Aorta (tissue), 5 donors: ENCODE measurements at places on chromosomes 3 and 15. TPM values are rescaled to one million over a fixed set of nuclear protein-coding genes. Genes with fewer than 3 reads are reported as not detected.

KY gene
- total RNA-seq, result 1.8 TPM

OR5K2 gene
- not detected for total RNA-seq

CLEC3B gene
- total RNA-seq, result 109 TPM

GRCh38 chr3:11400213-11400612 is 128.0 kb downstream of the ATG7 start:
- H3K27me3 ChIP-seq, result no peaks in the 10 kb centered on the region
- no peak for DNase-seq
- H3K4me1 ChIP-seq, result no peaks in the 10 kb centered on the region
- no peak overlapping the region for H3K27ac ChIP-seq

GRCh38 chr3:72060447-72061034 is 275.6 kb upstream of the PROK2 start:
- no peak for DNase-seq
- no peak overlapping the region for H3K27ac ChIP-seq
- no peak overlapping the region for H3K4me3 ChIP-seq
- H3K4me1 ChIP-seq, result no peaks in the 10 kb centered on the region

GRCh38 chr15:70289191-70289955 is 191.7 kb upstream of the TLE3 start:
- no peak for DNase-seq
- H3K27me3 ChIP-seq, result no peaks in the 10 kb centered on the region
- no peak overlapping the region for H3K4me3 ChIP-seq
- H3K4me1 ChIP-seq, result no peaks in the 10 kb centered on the region

- no peaks in the 10 kb centered on the region for H3K4me1 ChIP-seq
- no peaks in the 10 kb centered on the region for H3K36me3 ChIP-seq
- H3K4me3 ChIP-seq, result no peak overlapping the region
- H3K27me3 ChIP-seq, result no peaks in the 10 kb centered on the region
- DNase-seq, result peak; percentile 48
Observed at GRCh38 chr15:68311464-68311835, 33.9 kb downstream of the FEM1B start.

DNA sequence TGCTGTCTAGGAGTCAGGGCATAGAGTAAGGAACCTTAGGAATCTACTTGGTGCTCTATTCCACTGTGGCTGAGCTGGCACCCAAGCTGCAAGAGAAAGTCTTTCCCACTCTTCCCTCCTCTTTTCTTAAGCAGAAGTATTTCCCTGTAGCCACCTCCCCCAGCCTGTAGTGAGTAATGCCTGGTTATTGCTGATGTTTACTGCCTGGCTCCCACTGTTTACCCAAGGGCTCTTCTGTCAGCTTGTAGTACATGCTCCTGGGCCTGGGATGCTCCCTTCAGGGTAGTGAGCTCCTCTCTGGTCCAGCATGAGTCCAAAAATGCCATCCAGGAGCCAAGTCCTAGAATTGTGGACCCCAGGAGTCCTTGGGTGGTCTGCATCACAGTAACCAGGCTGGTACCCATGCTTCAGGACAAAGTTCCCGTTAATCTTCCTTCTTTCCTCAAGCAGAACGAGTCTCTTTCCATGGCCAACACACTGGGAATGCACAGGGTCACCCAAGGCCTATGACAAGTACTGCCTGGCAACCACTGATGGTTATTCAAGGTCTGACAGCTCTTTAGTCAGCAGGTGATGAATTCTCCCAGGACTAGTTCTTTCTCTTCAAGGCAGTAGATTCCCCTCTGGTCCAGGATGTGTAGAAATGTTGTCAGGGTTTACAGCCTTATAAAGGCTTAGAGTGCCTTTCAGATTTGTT is 17.6 kb downstream of the GALK2 start:
- DNase-seq, result no peak
- no peak overlapping the region for H3K27ac ChIP-seq
- H3K27me3 ChIP-seq, result no peaks in the 10 kb centered on the region
- no peak overlapping the region for H3K4me3 ChIP-seq

DNA sequence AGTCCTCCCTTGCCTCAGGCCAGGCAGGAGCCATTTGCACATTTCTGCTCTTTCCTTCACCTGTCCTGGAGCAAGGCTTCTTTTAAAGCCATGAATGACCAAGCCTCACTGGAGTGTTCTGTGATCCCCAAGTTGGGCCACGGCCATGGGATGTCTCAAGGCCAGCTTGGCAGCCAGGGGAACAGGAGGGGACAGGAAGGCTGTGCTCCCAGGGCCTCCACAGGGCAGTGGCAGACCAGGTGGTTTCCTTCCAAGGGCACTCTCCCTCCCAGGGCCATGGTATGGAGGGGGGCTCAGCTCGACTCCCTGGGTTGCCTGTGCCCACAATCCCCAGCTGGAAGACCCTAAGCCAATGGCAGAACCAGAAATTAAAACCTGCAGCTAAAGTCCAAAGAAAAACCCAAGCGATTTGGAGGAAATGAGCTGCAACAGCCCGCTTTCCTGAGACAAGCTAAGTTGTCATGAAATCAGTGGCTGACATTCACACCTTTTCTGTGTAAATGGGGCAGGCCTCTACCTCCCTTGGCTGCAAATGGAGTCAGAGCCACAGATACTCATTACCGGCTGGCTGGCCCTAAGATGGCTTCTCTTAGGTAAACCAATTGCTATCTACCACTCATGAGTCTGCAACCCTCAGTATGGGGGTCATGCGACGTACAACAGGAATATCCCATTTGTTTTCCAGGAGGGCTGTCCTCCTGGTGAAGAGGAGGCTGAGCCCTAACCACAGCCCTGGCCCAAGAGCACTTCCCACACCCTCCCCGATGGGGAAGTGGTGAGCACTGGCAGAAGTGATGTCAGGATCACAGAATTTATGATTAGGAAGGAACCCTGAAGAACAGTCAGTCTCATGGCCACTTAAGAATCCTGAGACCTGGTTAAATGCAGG is 83.3 kb downstream of the SNRK start:
- H3K36me3 ChIP-seq, result no peaks in the 10 kb centered on the region
- H3K27ac ChIP-seq, result no peak overlapping the region
- peak; percentile 52 for DNase-seq
- no peak overlapping the region for H3K4me3 ChIP-seq
- H3K4me1 ChIP-seq, result no peaks in the 10 kb centered on the region

DNA sequence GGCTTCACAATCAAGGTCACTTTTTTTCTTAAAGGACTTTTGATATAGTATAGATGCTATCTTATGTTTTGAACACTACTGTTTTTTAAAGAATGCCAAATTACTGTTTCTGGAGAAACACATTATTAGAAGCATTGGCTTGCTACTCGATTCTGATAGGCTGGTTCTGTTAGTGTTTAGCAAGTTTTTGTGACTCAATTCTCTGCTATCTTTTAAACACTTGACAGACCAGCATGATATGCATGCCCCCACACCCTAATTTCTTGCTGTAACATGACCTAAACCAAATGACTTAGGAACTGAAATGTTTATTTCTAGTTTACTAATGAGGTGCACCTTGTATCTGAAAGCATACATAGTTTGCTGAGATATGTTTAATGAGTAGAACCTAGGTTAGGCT is 5.5 kb upstream of the IL20RB start:
- H3K36me3 ChIP-seq, result no peaks in the 10 kb centered on the region
- H3K4me3 ChIP-seq, result no peak overlapping the region
- no peaks in the 10 kb centered on the region for H3K4me1 ChIP-seq
- no peak for DNase-seq
- H3K27ac ChIP-seq, result no peak overlapping the region
- no peaks in the 10 kb centered on the region for H3K27me3 ChIP-seq

DNA sequence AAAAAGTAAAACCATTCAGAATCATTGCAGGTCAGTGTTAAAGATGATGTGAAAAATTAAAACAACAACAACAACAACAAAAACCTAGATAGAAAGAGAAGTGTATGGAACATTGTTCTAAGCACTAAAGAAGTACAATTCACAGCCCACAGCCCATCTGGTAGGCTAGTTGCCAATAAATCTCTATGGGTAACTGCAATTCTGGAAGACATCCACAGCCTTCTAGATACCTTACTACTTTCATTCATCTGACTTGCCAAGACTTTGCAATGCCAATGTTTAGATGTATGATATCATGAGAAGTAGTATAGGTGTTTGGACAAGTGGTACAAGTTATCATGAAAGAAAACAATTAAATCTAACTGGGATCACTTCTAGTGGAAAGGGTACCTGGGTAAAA is 198.6 kb downstream of the VGLL3 start:
- no peaks in the 10 kb centered on the region for H3K27me3 ChIP-seq
- no peaks in the 10 kb centered on the region for H3K36me3 ChIP-seq
- no peaks in the 10 kb centered on the region for H3K4me1 ChIP-seq

- no peaks in the 10 kb centered on the region for H3K27me3 ChIP-seq
- no peak for DNase-seq
- H3K27ac ChIP-seq, result no peak overlapping the region
- no peak overlapping the region for H3K4me3 ChIP-seq
- no peaks in the 10 kb centered on the region for H3K4me1 ChIP-seq
Observed at GRCh38 chr3:168544097-168544957, 448.6 kb upstream of the GOLIM4 start.

- no peak overlapping the region for H3K27ac ChIP-seq
- DNase-seq, result no peak
- H3K36me3 ChIP-seq, result no peaks in the 10 kb centered on the region
- H3K4me1 ChIP-seq, result no peaks in the 10 kb centered on the region
- no peak overlapping the region for H3K4me3 ChIP-seq
Observed at GRCh38 chr3:102866845-102867244, 432.0 kb downstream of the ZPLD1 start.

DNA sequence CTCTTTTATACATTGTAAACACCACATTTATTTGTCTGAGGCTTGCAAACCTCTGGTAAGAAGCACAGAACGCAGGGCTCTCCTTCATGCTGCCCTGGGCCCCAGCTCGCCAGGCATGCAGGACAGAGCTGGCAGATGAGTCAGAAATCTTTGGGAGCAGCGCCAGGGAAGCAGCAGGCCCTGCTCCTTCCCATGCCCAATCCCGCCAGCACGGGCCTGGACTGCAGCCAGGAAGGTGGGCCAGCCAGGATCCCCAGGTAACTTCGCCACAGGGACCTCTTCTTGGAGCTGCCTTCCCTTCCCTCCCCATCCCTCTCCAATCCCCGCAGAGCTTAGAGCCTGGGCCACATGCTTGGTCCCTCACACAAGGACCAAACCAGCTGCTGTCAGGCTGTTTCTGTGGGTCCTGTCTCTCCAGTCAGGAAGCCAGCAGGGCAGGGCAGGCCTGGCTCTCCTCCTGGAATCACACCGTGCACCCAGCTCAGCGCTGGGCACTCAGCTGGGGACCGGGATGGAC is 8.8 kb downstream of the STOML1 start:
- no peaks in the 10 kb centered on the region for H3K4me1 ChIP-seq
- H3K27me3 ChIP-seq, result no peaks in the 10 kb centered on the region
- H3K27ac ChIP-seq, result peak overlapping the region; percentile 29
- peak; percentile 89 for DNase-seq

DNA sequence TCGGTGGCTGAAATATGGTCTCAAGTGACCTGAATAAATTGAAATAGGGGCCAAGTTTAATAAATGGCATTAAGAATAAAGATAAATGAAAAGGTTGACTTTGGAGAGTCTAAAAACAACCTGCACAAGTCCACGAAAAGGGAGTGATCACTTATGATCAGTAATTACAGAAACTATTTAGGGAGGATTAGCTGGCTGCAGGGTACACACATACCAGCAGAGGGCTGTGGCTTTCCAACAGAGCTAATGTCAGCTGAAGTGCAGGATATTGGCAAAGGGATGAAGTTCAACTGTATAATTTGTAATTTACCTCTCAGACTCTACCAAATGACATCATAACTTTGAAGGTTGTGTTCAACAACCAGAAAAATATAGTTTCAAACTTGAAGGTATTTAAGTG is 86.8 kb downstream of the SYNPR start:
- no peak for DNase-seq
- H3K36me3 ChIP-seq, result no peaks in the 10 kb centered on the region
- H3K4me3 ChIP-seq, result no peak overlapping the region
- no peak overlapping the region for H3K27ac ChIP-seq

- no peak overlapping the region for H3K4me3 ChIP-seq
- H3K4me1 ChIP-seq, result no peaks in the 10 kb centered on the region
- H3K27me3 ChIP-seq, result no peaks in the 10 kb centered on the region
- no peaks in the 10 kb centered on the region for H3K36me3 ChIP-seq
- H3K27ac ChIP-seq, result no peak overlapping the region
- peak; percentile 24 for DNase-seq
Observed at GRCh38 chr3:110932567-110932966, 139.0 kb upstream of the NECTIN3 start.

DNA sequence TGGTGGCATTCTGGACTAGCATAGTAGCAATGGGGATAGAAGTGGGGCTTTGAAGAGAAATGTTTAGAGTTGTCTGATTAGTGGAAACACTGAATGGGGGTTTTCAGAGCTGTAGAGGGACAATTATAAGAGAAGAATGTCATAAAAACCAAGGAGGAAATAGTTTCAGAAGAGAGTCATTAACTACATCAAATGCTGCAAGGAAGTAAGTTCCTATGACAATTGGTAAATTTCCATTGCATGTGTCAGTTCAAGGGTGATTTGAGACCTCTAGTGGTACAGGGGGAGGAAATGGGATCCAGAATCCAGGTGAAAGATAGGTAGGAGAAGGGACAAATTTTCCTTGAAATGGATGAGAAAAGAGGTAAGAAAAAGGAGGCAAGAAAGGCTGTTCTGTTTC is 68.3 kb upstream of the TBC1D5 start:
- no peaks in the 10 kb centered on the region for H3K36me3 ChIP-seq
- H3K4me3 ChIP-seq, result no peak overlapping the region
- H3K4me1 ChIP-seq, result no peaks in the 10 kb centered on the region
- no peaks in the 10 kb centered on the region for H3K27me3 ChIP-seq
- no peak overlapping the region for H3K27ac ChIP-seq
- DNase-seq, result no peak

DNA sequence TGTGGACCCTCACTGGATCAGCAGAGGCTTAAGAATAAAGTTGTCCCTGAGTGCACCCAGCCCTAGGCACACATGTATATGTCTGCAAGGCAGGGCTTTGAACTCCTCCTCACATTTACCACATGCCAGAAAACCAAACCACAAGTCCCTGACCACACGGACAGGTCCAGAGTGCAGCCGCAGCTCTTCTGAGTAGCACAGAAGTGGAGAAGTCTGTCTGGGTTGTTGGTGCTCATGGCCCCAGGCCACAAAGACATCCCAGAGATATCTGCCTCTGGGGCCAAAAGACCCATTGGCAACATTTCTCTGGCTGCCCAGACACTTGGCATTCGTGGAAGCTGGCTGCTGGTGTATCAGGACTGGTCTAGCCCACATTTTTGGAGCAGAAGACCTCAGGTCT is 17.4 kb downstream of the SUSD5 start:
- peaks cover 4% of the 10 kb centered on the region for H3K36me3 ChIP-seq
- DNase-seq, result no peak
- no peak overlapping the region for H3K4me3 ChIP-seq
- H3K27me3 ChIP-seq, result no peaks in the 10 kb centered on the region
- H3K27ac ChIP-seq, result peak overlapping the region; percentile 85
